ENCODE measurements at places on chromosomes 7 and 10.

DNA sequence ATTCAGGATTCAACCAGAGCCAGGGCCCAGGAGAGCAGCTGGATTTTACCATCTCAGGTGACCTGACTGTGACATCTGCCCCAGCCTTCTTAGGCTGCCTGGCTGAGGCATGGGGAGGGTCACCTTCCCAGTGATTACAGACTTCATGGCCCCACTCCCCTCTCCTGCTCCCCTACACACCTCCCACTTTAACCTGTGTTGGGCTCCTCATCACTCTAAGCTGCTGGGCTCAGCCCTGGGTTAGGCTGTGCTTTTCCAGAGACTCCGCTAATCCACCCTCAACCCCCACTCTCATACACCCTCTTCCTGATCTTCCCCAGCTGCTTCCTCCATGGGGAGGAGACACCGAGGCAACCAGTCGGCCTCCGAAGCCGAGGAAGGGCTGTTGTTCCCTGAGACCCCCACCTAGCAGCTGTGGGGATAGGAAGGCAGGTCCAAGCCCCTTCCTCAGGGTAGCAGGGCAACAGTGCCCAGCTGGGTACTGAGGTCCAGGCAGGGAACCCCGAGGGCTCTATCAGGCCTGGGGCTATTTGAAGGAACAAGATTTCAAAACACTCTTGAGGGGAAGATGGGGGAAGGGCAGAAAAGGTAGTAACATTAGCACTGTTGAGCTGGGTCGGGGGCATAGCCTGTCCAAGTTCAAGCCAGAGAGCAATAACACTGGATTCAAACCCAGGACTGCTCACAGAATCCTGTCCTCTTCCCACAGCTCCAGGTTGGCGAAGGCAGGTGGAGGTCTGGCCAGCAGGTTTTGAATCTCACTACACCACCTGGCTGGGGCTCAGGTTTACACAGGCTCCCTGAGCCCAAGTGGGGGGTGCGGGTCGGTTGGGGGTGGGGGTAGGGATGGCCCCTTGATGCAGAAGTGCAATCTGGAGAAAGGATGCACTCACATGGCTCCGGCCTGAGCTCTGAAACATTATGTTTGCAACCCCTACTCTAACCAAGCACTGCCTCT is 1.8 kb downstream of the IMPDH1 start:
- no peak for DNase-seq

DNA sequence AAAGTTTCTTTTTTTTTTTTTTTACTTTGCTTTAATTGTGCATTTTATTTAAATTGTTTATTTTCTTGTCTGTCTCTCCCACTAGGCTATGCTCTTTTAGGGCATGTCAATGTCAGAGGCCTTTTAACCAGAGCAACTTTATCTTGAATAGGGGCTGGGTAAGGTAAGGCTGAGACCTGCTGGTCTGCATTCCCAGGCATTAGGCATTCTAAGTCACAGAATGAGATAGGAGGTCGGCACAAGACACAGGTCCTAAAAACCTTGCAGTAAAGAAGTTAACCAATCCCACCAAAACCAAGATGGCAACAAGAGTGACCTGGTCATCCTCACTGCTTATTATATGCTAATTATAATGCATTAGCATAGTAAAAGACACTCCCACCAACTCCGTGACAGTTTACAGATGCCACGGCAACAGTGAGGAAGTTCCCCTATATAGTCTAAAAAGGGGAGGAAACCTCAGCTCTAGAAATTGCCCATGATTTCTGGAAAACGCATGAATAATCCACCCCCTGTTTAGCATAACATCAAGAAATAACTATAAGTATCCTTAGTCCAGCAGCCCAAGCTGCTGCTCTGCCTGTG is 47.0 kb upstream of the FRMD4A start:
- DNase-seq: no peak

DNA sequence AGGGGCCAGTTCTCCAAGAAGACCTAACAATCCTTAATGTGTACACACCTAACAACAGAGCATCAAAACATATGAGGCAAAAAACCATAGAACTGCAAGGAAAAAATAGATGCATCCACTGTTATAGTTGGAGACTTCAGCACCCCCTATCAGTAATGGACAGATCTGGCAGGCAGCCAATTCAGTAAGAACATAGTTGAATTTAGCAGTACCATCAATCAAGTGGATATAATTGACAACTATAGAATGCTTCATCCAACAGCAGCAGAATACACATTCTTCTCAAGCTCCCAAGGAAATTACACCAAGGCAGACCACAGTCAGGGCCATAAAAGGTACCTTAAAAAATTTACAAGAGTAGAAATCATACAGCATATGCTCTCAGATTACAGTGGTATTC is 42.2 kb downstream of the POLL start:
- DNase-seq: no peak

DNA sequence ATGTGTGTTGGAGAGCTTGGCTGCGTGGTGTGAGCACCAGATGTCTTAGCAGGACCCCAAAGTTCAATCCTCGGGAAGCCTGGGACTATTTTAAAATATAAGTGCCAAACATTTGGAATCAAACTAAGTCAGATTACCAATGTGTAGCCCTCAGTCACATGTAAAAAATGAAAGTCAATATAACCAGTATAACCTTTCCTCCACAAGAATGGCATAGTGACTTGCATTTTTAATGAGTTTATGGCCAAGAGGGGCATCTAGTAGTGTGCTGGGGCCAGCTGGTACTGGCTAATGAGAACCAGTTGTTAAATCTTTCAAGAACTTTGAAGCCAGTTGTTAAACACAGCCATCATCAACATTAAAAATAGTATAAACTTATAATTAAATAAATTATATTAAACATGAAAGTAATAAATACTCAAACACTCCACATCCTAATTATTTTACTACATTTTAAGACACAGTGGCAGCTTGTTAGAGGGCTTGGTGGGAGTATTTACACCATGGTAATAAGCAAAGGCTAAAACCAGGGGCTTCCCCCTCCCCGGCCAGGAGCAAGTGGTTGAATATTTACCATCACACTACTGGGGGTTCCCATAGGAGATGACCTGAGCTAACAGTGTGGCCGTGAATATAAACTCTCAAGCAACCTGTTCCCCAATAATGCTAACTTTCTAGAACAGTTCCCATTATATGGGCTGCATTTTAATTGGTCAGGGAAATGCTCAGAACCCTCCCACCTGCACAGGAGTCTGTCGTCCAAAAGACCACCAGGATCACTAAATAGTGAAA is 7.9 kb upstream of the FAM170B start:
- DNase-seq: no peak

DNA sequence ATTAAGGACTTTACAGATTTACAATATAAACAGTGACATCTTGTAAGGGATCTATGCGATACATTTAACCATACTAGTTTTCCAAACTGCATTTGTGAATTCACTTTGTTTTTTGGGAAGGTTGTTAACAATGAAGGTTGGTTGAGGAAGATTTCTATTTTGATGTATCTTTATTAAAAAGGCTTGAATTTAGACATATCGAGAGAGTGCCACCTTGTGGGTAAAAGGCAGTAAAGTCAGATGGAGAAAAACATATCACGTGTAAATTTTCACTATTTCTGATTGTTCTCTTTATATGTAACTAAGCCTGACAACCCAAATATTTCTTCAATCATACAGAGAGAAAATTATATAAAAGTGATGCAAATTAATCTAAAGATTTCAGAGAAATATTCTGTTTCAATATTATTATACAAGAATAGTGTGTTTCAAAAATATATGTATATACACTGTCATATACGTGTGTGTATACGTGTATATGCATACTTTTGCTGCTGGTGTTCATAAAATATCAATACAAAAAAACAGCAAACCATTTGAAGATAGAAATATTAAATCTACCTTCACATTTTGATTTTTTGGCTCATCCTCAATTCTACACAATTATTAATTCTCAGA is 988.6 kb downstream of the SORCS1 start:
- DNase-seq: peak; percentile 5

DNA sequence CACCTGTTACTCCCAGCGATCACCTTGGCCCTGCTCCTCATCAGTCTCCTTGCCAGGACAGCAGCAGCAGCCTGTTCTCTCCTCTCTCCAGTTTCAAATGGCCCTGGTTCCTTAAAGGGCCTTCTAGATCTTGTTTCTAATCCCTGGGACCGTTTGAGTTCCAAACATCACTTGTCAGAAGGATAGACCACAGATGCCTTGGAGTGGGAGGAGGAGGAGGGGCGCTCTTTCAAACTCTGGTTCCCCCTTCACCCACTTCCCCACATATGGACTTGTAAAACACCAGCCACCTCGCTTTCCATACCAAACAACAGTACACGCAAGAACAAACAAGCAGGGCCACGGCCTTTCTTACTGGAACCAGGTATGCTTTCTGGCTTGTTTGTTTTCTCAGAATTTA is 104.8 kb downstream of the PLXNA4 start:
- DNase-seq: no peak

GRCh38 chr10:95444792-95445191 is 116.4 kb downstream of the SORBS1 start:
- DNase-seq: no peak

DNA sequence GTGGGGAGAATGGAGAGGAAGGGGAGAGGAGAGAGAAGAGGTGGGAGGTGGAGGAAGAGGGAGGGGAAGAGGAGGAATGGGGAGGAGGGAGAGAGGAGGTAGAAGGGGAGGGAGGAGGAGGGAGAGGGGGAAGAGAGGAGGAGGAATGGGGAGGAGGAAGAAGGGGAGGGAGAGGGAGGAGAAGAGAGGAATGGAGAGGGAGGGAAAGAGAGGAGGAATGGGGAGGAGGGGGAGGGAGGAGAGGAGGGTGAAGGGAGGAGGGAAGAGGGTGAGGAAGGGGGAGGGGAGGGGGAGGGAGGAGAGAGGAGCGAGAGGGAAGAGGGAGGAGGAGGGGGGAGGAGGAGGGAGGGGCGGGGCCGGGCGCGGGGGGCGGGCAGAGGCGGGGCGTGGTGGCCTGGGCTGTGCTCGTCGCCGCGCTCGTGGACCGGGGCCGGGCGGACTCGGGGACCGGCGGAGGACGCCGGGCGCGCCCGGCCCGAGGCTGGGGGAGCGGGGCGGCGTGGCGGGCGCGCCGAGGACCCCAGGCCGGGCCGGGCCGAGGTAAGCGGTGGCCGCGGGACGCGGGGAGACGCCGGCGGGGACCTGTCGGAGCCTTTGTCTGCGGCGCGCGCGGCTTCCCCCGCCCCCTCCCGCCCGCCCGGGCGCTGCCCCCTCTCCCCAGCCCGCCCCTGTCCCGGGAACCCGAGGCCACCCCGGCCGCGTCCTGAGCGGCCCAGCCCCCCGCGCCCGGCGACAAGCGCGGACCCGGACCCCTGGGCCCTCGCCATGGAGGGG is at the start of gene SLC29A4:
TSS of gene SLC29A4 (plus strand) at position 401 of the 774 bp plus-strand sequence. CDS start 4,874 bp downstream, outside the sequence.
- DNase-seq: peak; percentile 28

GRCh38 chr10:31768467-31768866 is 160.2 kb downstream of the ARHGAP12 start:
- no peak for DNase-seq

DNA sequence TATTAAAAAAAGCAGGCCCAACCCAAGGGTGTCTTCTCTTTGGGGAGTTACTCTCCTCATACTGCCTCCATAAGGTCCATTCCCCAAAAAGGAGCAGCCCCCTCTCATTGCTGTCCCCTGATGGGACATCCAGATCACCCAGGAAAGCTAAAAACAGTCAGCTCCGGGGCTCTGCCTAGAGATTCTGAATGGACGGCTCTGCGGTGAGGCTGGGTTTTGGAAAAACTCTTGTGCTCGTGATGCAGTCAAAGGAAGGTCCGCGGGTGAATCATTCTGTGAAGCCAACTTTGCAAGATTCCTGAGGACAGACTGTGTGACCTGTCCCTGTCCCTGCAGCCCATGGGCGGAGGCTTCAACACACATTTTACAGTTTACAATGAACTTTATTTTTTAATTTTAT is 351.5 kb downstream of the TYW1 start:
- no peak for DNase-seq

DNA sequence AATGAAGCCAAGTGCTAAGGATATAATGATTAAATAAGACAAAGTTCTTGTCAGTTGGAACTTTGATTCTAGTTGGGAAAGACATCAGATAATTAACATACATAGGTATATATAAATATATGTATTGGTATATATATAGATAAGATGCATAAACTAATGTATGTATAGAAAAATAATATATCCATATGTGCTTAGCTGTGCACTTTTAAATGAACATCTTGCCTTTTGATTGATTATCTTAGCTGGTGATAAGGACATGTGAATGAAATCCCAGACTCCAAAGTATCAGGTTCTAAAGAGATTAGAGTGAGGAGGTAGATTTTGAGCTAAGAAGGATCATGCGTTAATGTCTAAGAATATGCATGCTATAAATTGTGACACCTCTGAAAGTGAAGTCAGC is 357.6 kb downstream of the GFRA1 start:
- no peak for DNase-seq

DNA sequence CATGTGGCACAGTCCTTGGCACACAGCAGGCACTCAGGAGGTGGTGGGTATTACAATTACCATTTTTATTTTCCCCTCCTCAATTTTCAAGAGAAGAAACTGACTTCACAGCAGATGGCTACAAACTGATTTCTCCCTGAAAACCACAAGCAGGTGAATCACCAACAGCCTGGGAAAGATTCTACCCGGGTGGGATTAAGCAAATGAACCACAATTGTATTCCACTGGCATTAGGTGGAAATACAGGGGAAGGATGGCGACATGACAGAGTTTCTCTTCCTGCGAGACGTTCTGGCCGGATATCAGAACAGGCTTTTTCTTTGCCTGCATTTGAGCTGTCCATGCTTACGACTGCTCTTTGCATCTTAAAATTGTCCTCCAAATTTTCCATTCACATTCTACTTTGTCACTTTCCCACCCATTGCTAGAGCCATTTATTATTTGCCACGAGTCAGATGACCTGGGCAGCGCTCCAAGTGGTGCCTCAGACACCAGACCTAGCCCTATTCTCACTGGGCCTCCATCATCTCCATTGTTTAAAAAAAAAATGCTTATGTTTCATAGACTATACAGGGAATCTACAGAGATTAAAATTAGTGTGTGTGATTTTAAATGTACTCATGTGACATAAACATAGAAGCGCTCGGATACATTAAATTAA is 4.6 kb downstream of the DENND11 start:
- DNase-seq: no peak

DNA sequence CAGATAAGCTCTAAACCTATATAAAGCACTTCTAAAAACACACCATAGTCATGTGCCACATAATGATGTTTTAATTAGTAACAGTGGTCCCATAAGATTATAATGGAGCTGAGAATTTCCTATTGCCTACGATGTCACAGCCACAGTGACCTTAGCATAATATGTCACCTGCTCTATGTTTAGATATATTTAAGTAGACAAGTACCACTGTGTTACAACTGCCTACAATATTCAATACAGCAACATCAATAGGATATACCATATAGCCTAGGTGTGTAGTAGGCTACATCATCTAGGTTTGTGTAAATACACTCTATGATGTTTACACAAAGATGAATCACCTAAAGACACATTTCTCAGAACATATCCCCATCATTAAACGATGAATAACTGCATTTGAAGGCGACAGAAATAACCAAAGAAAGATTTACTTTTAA is 24.5 kb downstream of the GPR22 start:
- DNase-seq: no peak

DNA sequence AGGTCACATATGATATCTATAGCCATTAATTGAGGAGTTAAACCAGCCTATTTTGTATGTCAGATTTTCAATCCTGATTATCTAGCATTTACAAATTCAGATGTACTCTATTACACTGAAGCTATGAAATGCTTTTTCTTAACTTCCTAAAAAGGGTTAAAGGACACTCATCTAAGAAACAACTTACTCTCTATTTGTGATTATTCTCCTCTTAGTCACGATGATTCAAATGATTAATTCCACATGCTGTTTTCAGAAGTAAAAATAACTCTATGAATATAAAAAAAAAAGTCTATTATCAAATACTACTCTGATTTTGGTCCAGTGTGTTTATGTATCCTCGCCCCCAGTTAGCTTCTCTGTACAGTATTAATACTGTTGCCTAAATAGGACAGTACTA is 1199.9 kb downstream of the GATA3 start:
- no peak for DNase-seq

Measured in Jurkat, Clone E6-1 (cell line).